ENCODE measurements at places on chromosomes 7 and 10.

GRCh38 chr7:44971902-44972441 lies 6.8 kb downstream of the MYO1G start:
- DNase-seq: no peak

- DNase-seq: no peak
These were observed 34.5 kb upstream of the PDZD8 start for GRCh38 chr10:117409549-117410305.

- DNase-seq: no peak
These were observed 13.3 kb downstream of the ZRANB1 start for GRCh38 chr10:124955243-124955642.

- DNase-seq: no peak
These were observed 110.5 kb downstream of the HECTD2 start for GRCh38 chr10:91520661-91521060.

DNA sequence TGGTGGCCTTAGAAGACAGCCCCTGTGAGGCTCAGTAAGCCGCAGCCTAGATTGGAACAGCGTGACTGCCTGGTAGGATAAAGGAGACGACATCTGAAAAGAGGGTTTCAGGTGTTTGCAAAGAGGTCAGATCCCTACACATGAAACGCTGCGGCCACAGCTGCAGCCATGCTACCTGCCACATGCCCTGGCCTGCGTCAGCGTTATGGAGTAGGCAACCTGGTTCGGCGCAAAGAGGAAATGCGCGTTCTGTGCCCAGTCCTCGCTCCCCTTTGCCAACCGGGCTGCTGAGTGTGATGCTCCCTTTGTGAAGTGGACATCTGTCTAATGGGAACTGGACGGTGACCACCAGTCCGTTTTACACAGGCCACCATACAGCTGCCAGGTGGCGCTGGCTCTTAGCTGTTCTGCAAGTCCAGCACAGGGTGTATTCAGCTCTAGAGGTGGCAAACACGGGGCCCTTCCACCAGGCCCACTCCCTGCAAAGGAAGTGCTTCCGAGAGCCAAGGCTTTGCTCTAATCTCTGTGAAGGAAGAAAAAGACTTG lies 160.3 kb downstream of the CELF2 start:
- DNase-seq: peak; percentile 47

GRCh38 chr7:14762561-14762960 lies 140.0 kb downstream of the DGKB start:
- no peak for DNase-seq

- DNase-seq: no peak
These were observed 292.6 kb downstream of the LRMDA start for GRCh38 chr10:75724047-75724446.

DNA sequence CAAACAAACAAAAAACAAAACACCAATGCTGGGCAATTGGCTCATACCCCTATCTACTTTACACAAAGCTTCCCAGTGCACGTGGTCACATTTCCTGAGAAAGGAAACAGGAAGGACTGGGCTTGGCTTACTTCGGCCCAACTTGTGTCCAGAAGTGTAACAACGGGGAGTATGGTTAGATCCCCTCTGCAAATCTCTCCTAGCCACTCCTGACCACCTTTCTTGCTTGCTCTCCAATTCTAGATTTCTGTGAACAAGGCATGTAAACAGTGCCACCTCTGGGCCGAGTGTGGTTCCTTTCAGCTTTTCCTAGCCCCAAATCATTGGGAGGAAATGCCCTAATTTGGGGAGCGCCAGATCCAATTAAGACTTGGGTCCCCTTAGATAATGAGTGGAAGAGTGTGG lies 21.0 kb upstream of the FRAT2 start:
- peak; percentile 43 for DNase-seq

DNA sequence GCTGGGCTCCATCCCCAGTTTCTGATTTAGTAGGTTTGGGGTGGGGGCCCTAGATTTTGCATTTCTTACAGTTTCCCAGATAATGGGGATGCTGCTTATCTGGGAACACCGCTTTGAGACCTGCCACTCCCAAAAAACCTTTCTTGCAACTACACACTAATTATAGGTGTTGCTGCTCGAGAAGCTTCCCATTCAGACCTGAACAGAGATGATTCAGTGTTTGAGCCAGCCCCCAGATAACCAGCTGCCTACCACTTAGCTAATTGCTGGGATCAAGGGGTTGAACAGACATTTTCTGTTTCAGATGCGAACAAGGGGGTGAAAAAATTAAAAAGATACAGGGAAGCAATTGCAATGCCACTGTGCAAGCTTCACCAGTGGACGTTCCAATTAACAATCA lies 448.5 kb downstream of the KCNMA1 start:
- DNase-seq: no peak

- DNase-seq: no peak
These were observed 127.7 kb downstream of the CNOT4 start for GRCh38 chr7:135382173-135382572.

DNA sequence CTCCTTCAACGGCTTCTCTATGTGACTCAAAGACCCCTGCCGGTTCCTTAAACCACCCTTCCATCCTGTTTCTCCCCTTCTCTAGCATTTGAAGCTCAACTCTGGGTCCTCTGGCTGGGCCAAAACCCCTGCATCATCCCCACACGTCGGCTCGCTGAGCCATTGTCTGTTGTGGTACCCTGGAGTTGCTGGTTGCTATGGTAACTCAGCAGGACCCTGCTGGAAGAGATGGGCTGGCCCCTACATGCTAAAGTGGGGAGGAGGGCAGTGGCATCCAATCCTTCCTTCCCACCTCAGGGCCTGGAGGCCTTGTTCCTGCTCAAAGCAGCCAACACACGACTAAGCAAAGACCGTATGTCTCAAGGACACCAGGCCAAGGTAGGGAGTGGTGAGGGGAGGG lies 452.5 kb downstream of the PLXNA4 start:
- no peak for DNase-seq

GRCh38 chr7:26989897-26990670 lies 105.7 kb downstream of the HOXA1 start:
- DNase-seq: no peak

- DNase-seq: no peak
These were observed 68.5 kb upstream of the FHIP2A start for GRCh38 chr10:114753126-114753525.

- no peak for DNase-seq
These were observed 28.7 kb downstream of the GHRHR start for GRCh38 chr7:30992414-30992813.

- no peak for DNase-seq
These were observed 271.0 kb downstream of the MTERF1 start for GRCh38 chr7:91609525-91609924.

DNA sequence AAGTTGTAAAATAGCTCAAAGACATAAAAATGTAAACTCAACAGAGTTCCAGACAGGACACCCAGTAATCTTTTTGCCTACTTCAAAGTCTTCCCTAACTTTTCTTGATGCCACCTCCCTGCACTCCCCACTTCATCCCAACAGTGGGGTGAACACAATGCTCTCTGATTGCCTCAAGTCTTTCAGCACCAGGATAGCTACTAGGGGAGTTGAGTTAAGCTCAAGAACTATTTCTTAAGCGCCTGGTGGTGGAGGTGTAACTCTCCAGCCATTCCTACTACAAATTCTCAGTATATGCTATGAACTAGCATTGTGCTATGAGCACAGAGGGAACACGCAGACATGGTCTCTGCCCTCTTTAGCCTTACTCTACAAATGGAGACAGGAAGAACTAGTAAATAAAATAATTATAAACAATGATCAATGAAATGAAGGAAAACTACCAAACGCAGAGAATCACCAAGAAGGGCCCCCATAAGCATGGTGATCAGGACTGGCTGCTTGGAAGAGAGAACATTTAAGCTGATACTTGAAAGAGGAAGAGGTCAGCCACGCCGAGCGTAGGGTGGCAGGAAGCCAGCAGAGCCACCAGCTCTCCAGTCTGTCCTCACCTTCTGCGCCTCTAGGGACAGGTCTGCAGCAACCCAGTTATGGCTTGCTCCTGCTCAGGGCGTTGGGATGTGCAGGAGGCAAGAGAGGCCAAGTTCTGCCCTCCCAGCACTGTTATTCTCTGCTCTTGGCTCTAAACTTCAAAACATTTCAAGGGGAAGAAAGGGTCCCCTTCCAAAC lies 16.7 kb upstream of the FRA10AC1 start:
- DNase-seq: no peak

DNA sequence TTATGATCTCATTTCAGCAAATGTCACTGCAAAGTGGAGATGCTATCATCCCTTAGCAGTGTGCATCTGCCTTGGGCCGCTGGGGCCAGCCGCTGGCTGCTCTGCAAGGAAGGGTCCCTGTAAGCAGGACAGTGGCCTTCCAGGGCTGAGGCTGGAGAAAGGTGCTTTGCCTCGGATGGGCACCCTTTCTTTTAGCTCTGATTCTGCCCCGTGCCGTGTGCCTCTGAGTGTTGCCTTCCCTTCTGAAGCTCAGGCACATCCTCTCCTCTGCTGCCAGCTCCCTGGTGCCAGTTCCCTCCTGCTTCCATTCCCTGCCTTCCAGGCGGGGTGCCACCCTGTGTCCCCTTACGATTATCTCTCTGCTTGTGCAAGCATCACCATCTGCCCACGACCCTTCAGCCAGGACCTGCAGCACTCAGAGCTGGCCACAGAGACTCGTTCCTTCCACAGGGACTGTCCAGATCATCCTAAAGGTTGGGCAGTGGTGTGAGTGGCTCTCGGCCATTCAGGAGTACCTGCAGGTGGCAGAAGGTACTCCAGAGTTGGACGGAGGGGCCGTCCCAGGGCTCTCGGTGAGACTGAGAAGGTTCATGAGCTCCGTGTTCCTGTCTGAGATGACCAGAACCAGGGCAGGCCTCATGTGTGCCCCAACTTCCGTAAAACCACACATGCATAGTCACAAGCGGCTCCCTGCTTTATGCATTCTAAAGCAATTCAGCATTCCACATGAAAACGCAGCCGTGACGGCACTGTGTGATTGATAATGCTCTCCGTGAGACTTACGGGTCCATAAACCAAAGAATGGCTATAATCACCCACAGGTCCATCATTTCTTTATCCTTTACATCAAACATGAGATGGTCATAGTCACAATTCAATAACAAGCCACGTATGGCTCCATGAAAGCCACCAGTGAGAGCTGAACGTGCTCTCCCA lies 371.4 kb downstream of the DNAJB6 start:
- no peak for DNase-seq

DNA sequence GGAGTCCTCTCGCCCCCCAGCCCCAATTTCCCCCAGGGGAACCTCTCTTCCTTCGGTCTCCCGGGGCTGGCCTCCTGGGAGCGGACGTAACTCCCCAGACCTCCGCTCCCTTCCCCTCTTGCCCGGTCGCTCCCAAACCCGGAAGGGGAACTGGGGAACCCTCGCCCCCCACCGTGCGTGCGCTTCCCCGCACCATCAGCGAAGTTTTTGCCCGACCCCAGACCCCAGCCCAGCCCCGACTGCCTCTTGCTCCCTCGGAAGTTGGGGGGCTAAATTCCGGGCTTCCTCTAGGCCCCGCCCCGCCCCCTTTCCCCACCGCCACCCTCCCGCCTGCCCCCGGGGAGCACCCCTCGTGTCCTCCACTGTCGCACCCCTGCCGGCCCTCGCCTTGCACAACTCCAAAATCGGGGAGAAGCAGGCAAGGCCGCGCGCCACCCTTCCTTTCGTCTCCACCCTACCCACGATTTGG lies 436 bp downstream of the GNB2 start:
- DNase-seq: peak; percentile 61

DNA sequence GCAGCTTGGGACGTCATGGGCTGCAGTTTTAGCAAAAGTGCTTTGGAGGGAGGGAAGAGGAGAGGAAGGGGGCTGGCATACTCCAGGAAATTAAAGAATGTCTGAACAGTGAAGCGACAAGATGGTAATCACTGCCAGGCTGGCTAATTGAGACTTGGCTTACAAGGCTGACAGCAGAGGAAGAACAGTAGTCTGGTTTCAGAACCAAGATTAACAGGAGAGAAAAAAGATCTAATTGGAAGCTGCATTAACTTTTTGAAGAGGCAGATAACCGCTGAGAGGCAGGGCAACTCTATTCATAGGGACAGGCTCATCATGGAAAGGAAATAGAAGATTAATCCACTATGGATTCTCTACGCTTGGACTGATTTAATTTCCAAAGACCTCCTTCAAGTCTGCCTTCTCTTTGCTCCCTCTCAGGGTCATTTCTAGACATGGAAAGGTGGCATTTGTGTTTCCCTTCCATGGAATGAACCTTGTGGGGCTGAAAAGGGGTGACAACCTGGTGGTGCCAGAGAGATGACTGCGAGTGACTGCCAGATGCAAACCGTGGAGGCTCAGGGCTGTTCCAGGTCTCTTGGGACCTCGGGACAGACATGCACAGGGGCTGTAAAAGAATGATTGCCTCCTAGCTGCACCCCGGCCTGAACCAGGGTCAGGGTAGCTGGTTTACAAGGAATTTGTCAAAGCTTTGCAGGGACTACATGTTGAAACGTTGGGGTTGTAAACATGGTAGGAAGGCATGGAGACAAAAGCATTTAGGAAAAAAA lies 210.2 kb upstream of the NPY start:
- no peak for DNase-seq

DNA sequence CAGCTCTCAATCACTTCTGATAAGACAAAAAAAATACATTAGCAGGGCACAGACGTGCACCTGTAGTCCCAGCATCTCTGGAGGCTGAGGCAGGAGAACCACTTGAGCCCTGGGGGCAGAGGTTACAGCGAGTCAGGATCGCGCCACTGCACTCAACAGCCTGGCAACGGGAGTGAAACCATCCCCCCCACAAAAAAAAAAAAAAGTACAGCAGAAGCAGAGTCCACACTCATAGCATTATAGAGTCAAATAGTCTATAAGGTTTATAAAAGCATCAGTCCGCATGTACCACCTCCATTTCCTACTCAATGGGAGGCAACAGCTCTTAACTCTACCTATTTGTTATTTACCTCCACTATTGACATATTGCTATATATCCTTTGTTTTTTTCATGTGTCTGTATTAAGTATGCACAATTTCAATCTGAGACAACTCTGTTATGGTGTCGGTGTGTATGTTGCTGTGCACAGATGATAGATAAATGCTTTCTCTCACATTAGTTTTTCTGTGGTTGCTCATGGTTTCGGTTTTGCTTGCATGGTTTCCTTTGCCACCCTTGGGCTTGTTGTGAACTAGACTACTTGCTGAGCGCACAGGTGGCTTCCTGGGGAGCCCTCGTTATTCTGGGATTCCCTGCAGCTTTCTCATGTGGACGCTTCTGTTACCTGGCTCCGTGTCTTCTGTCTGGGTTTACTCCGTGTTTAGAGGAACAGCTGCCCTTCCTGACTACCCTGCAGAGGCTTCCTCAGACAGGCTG lies 40.4 kb downstream of the PROSER2 start:
- peak; percentile 51 for DNase-seq

GRCh38 chr7:820341-820740 lies 11.9 kb upstream of the SUN1 start:
- DNase-seq: no peak

GRCh38 chr7:54252256-54253035 lies 289.7 kb upstream of the VSTM2A start:
- DNase-seq: no peak

- DNase-seq: no peak
These were observed 143.7 kb downstream of the PTPN20 start for GRCh38 chr10:47054974-47055373.

GRCh38 chr7:26900251-26900650 lies 35.9 kb upstream of the SKAP2 start:
- DNase-seq: no peak
